ENCODE measurements at places on chromosomes 13 and 19.

DNA sequence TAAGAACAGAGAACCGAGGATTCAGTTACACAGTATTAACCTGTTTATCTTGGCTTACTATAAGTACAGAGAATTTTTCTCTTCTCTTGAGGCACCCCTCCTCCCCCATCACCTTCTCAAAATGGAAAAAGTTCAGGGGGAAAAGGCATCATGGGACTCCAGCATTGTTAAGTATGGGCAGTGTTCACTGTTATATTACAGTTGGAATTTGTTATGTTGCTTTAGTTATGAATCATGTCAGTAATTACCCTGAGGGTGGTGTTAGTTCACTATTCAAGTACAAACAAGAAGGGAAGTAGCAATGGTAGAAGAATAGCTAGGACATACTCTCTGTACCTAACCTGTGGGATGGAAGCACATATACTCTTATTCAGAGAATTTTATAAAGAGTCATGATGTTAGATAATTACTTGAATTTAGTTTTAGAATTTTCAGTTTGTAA lies 12.0 kb downstream of the LPAR6 start:
- DNase-seq, result peak; percentile 85

DNA sequence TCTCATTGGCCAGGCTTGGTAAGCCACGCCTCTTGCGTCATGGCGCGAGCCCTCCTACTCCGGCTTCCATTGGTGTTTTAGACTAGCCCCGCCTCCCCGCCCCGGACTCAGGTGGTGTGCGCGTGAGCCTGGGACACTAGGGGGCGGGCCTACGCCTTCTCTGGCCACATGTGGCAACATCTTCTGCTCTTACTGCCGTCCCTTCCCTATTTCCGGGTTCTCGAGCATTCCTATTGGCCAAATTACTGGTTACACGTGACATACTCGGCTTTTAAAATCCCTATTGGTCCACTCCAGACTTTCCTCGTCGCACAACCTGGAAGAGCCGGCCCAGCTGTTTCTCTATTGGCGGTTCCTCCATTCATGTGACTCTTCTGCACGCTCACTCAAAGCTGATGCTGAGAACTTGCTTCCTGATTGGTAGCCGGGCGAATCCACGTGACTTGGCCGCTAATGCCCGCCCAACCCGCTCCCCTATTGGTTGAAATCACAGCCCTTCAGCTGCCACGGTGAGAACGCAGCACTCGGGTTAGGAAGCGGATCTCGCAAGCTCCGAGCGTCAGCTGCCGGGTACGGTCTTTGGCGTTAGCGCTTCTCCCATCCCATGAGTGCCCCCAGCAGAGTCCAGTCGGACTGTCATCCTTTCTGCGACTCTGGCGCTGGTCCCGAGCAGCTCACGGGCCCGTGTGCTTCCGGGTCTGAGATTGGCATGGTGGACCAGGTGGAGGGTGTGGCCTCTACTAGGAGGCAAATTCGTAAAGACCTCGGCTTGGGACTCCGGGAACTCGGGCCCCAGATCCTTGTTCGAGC lies at the start of gene BLOC1S3:
Gene BLOC1S3, plus strand, starts transcription at position 523 of the 810 bp plus-strand sequence. CDS start 513 bp downstream, outside the sequence.
- DNase-seq, result peak; percentile 100

- no peak for DNase-seq
Observed at GRCh38 chr13:76446191-76446590, 440.0 kb downstream of the KCTD12 start.

DNA sequence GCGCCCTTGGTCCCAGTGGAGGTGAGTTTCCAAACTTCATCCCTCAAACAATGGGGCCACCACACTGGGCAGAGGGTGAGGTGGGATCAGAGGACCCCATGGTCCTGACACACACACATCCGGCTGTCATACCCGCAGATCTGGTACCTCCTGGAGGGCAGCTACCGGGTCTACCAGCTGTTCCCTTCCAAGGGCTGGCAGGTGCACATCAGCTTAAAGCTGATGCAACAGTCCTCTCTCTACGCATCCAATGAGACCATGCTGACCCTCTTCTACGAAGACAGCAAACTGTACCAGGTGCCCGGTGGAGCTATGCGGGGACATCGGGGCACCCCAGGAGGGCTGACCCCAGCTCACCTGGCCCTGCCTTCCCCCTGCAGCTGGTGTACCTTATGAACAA lies 14.0 kb upstream of the PSMD8 start:
- DNase-seq, result no peak

DNA sequence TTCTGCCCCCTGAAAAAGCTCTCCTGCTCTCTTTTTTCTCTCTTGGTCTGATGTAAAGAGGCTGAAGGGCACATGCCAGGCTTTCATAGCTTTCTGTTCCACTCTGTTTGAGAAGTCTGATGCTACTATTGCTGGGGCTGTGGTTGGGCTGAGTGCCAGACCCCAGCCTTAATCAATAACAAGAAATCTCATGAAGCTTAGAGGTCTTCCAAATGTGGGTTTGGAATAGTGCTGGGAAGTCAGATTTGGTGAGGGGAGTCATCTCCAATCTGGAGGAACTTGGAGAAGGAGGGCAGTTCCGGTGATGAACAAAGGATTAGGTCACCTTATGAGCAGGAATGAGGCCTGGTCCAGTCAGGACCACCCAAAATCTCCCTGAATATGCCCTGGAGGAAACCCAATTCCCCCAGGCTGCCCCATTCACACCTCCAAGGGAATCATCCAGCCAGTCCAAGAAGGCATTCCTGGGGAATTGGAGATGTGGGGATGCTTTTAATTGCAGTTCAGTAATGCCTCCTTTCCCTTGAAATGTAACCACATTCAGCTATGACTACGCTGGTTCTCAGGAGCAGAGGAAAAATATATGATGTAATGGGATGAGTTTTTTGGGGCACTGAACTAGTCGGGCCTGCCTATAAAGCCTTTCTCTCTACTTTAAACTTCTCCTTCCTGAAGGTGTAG lies 102.0 kb downstream of the STARD13 start:
- DNase-seq, result peak; percentile 72

DNA sequence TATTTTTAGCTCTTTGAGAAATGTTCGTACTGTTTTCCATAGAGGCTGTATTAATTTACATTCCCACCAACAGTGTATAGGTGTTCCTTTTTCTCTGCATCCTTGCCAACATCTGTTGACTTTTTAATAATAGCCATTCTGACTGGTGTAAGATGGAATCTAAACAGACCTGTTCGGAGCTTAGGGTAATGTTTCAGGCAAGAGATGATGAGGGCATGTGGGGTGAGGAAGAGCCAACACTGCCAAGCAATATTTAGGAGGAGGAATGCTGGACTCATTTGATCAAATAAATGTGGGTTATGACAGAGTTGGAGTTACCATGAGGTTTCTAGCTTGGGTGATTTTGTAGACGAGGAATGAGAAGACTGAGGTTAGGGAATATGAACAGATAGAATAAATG lies 382.9 kb downstream of the KLF12 start:
- no peak for DNase-seq

DNA sequence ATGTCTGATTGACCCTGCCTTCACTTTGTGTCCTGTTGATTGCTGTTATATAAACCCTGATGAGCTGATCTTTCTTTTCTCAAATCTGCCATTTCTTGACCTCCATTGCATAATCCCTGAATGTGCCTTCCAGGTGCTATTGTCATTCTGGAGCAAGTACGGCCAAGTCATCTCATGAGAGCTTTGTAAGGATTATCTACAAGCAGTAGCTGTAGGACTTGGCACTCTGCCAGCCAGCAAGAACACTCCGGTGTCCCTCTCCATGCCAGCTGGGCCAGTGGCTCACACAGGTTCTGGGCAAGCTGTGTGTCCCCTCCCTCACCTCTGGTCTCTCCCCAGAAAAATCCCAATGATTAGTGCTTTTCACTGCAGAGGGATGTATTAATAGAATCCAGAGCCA lies 348.1 kb downstream of the FOXO1 start:
- DNase-seq, result no peak

- no peak for DNase-seq
Observed at GRCh38 chr13:66335626-66336025, 894.5 kb downstream of the PCDH9 start.

GRCh38 chr13:45411221-45411620 lies 7.0 kb downstream of the SLC25A30 start:
- no peak for DNase-seq

- DNase-seq, result no peak
Observed at GRCh38 chr19:4657835-4658234, 12.3 kb downstream of the MYDGF start.

DNA sequence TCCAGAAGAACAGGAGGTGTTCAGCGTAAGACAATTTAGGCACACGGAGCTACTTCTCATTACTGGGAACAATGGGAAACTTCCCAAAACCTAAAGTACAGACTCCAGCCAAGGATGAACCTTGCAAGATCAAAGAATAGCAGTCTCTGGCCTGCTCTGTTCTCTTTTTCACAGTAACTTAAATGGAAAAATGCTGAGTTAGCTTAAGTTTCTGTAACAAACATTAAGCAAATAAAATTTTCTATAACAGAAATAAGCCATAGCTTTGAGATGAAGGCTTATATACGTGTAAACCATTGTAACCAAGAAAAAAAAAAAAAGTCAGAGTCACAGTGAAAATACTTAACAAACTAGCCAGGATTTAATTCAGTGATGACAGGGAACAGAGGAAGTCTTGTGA lies 18.2 kb upstream of the ZNF460 start:
- no peak for DNase-seq

DNA sequence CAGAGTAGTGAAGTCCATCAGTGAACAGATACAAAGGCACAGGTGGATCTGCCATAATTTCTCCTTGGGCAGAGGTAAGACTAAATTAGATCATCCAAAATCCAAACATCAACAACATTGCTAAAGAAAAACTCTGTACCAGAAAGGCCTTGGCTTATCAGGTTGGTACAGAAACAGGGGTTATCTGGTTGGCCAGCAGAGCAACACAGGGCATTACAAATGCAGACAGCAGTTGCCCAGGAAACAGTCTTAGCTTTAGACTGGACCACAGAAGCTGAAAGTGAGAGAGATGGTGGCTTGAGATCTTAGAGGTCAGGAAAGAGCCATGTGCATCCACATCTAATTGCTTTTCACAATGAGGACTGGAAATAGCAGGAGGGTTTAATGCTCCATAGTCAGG lies 26.6 kb upstream of the DGKH start:
- no peak for DNase-seq

DNA sequence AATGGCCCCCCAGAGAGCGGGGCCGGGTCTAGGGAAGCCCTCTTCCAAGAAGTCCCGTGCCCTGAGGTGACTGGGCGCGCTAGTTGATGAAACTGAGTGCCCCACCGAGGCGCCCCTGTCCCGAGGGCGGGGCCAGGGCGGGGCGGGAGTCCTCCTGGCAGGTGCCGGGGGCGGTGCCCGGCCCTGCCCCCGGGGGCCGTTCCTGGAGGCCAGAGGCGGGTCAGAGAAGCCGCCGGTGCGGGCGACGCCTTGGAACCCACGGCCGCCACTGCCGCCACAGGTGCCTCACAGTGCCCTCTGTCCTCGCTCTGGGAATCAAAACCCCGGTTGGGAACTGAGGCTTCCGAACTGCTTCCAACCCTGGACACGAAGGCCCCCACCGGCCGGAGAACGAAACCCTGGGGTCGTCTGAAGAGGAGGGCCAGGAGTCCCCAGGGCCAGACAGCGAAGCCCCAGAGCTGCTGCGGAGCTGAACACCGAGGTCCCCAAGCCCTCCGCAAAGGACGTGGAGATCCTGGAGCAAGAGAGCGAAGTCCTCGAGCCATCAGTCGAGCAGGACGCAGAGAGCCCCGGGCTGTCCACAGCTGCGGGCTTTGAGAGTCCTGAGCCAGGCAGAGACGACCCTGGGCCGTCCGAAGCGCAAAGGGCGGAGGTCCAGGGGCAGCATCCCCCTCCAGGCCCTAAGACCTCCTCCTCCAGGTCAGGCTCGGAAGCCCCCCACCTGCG lies at the start of gene MISP3:
Gene MISP3, plus strand, starts transcription at position 252 of the 726 bp plus-strand sequence. CDS start 524 bp downstream, outside the sequence.
- DNase-seq, result peak; percentile 52
